ENCODE measurements at places on chromosomes 7 and 10.
A peak's percentile ranks its signal among the peaks of the same experiment; 100 is the strongest.

GRCh38 chr10:93379731-93380575 lies 102.2 kb downstream of the MYOF start:
- DNase-seq: peak; percentile 34

GRCh38 chr7:34043461-34044305 lies 138.3 kb downstream of the BMPER start:
- DNase-seq: no peak

GRCh38 chr7:115135769-115136410 lies 214.0 kb downstream of the MDFIC start:
- no peak for DNase-seq

DNA sequence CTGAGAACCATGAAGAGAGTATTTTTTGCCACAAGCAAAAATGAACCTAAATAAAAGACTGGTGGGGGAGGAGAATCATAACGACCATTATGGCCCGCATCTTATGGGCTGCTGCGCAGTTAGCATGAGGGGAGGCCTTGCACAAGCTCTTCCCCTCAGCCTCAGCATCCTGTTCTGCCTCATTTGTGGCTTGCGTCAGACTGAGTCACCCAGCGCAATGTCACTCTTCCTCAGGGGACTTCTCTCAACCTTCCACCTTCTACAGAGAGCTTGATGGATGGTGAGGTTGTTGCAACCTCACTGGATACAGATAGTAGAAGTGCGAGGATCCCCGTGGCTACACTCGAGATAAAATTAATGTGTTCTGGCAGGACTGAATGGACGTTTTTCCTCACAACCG lies 16.8 kb upstream of the GPR15LG start:
- DNase-seq: no peak

DNA sequence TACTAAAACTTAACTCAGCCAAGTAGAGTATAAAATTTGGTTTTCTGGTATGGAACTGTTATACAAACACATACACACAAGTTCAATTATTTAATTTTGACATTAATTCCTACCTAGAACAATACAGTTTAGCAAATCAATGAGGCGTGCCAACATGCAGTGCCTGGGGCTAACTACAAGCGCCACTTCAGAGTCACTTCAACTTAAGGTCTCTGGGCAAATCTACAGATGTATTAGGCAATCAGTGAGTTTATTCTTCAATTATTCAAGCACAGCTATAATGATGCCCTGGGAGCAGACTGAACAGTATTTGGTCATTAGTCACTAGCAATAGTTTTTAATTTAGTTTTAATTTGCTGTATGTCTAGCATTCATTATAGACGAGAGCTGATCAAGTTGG lies 51.6 kb downstream of the HIBADH start:
- DNase-seq: no peak

- DNase-seq: no peak
Measured at GRCh38 chr7:105389889-105390288, 1.2 kb upstream of the SRPK2 start.

GRCh38 chr7:16671811-16672210 lies 25.8 kb downstream of the BZW2 start:
- no peak for DNase-seq

- no peak for DNase-seq
Measured at GRCh38 chr7:65910237-65910636, 37.4 kb downstream of the VKORC1L1 start.
